ENCODE measurements at places on chromosomes 7 and 10. TPM values are rescaled to one million over a fixed set of nuclear protein-coding genes. Genes with fewer than 3 reads are reported as not detected.

The AVPI1 gene
- polyA plus RNA-seq, result 0.94 TPM

The ANKRD26 gene
- 14.9 TPM for polyA plus RNA-seq

The TMEM176A gene
- polyA plus RNA-seq, result not detected

The NKX1-2 gene
- polyA plus RNA-seq, result 0.16 TPM

The ERVW-1 gene
- polyA plus RNA-seq, result not detected

The LIPN gene
- polyA plus RNA-seq, result not detected

The MEOX2 gene
- not detected for polyA plus RNA-seq

The GHITM gene
- 280 TPM for polyA plus RNA-seq

The CAV1 gene
- not detected for polyA plus RNA-seq

The FAM180A gene
- polyA plus RNA-seq, result not detected

The TMEM140 gene
- not detected for polyA plus RNA-seq

The ABCF2 gene
- 45.8 TPM for polyA plus RNA-seq

The AGBL3 gene
- polyA plus RNA-seq, result 9.5 TPM

The SPDYE6 gene
- not detected for polyA plus RNA-seq

The HSPA12A gene
- 8.4 TPM for polyA plus RNA-seq

The SFXN3 gene
- 52.1 TPM for polyA plus RNA-seq

The NUPR2 gene
- not detected for polyA plus RNA-seq

The DPP6 gene
- polyA plus RNA-seq, result 20.4 TPM

The AIMP2 gene
- polyA plus RNA-seq, result 41.5 TPM

The ACTA2 gene
- polyA plus RNA-seq, result 0.53 TPM

The DNAJC12 gene
- 22.3 TPM for polyA plus RNA-seq

The ANXA8L1 gene
- polyA plus RNA-seq, result not detected

The ALKBH4 gene
- polyA plus RNA-seq, result 27.2 TPM

The CALML5 gene
- not detected for polyA plus RNA-seq

The NAT16 gene
- 4.5 TPM for polyA plus RNA-seq

The WIPF3 gene
- 3.8 TPM for polyA plus RNA-seq

The TCERG1L gene
- not detected for polyA plus RNA-seq

The STOX1 gene
- polyA plus RNA-seq, result 1.2 TPM

The XPNPEP1 gene
- 96.3 TPM for polyA plus RNA-seq

The GIMAP5 gene
- not detected for polyA plus RNA-seq

The CHST15 gene
- 0.79 TPM for polyA plus RNA-seq

The OR2AE1 gene
- polyA plus RNA-seq, result not detected

The KCNH2 gene
- 35.5 TPM for polyA plus RNA-seq

The FBXL13 gene
- polyA plus RNA-seq, result 0.57 TPM

The CYCS gene
- 151 TPM for polyA plus RNA-seq

The GPR15LG gene
- not detected for polyA plus RNA-seq

The CCDC186 gene
- polyA plus RNA-seq, result 24.2 TPM

The SOSTDC1 gene
- 0.52 TPM for polyA plus RNA-seq

The NHLRC2 gene
- 13.0 TPM for polyA plus RNA-seq

The VWC2 gene
- 4.6 TPM for polyA plus RNA-seq

The MPP7 gene
- polyA plus RNA-seq, result 6.1 TPM

Measured in neural cell (in vitro differentiated cells).